Natural killer cell (primary cell): ENCODE measurements at places on chromosomes 11 and 22. TPM values are rescaled to one million over a fixed set of nuclear protein-coding genes. Genes with fewer than 3 reads are reported as not detected.
A peak's percentile ranks its signal among the peaks of the same experiment; 100 is the strongest.

Gene FXYD2
- total RNA-seq = 0.75 TPM

Gene GGTLC3
- total RNA-seq = not detected

DNA sequence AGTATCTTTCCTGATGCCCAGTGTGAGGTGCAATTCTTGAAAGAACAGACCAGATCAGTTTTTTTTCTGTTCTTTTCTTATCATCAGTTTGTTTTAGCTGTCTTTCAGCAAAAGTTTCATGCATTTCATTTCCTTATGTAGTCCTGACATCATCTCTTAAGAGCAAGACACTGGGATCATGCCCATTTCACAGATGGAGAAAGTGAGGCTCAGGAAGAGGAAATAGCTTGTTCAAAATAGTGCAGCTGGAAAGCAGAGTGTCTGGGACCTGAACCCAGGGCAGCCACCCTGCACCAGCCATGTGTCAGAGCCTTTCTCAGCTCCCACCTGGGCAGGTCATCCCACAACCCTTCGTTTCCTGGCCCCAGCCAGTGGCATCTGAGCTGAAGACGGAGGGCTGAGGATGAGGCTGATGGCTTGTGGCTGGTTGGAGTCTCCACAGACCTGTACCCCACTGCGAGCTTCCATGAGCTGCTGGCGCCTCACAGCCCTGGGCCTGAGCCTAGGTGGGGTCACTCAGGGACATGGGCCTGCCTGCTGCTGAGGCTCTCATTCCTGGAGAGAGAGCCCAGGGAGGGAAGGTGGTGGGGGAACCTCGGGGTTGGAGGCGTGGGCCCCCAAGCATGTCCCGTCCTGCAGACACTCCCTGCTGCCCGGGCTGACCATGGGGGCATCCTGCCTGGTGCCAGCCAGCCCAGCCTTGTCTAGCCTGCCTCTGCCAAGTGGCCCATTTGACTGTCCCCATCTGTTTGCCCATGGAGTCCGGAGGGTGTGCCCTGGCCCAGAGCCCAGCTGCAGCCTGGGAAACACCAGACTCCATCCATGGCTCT, 61.8 kb downstream of the SMIM38 start:
- H3K36me3 ChIP-seq = no peaks in the 10 kb centered on the region
- H3K4me1 ChIP-seq = no peaks in the 10 kb centered on the region
- H3K27ac ChIP-seq = no peak overlapping the region
- DNase-seq = no peak
- no peak overlapping the region for H3K4me3 ChIP-seq
- no peaks in the 10 kb centered on the region for H3K27me3 ChIP-seq

- H3K4me1 ChIP-seq = no peaks in the 10 kb centered on the region
- no peak for DNase-seq
- H3K36me3 ChIP-seq = peaks cover 71% of the 10 kb centered on the region
- H3K27ac ChIP-seq = no peak overlapping the region
- H3K27me3 ChIP-seq = no peaks in the 10 kb centered on the region
- no peak overlapping the region for H3K4me3 ChIP-seq
Observed at GRCh38 chr11:34464591-34465051, 25.9 kb downstream of the CAT start.

DNA sequence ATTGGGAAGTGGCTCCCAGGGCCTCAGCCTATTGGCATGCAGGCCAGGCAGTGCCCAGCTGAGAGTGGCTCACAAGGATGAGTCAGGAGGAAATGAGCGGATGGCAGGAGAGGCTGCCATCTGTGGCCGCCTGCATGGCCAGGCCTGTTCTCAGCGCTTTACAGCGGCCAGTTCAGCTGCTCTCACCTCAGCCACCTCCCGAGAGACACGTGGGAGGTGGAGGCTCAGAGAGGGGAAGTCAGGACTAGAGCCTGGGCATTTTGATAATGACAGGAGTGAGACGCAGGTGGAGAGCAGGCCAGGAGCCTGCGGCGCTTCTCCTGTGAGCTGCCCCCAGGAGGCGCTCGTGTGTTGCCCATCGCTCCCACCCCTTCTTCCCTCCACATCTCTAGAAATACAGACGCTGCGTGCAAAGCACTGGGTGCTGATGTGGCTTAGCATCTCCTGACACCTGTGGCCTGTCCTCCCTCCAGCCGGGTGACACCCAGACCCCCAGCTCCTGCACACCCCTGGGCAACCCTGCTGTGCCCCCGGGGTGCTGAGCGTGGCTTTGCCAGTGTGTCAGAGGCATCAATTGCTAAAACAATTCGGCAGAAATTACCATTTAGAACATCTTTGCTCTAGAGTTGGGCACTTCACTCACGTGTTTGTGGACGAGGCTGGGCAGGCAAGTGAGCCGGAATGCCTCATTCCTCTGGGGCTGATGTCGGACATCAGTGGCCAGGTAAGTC, 21.4 kb upstream of the PANX2 start:
- peaks cover 11% of the 10 kb centered on the region for H3K4me1 ChIP-seq
- H3K36me3 ChIP-seq = no peaks in the 10 kb centered on the region
- H3K27ac ChIP-seq = no peak overlapping the region
- no peak overlapping the region for H3K4me3 ChIP-seq
- no peaks in the 10 kb centered on the region for H3K27me3 ChIP-seq
- peak; percentile 91 for DNase-seq
